ENCODE measurements at places on chromosomes 5 and 9.
A peak's percentile ranks its signal among the peaks of the same experiment; 100 is the strongest.

DNA sequence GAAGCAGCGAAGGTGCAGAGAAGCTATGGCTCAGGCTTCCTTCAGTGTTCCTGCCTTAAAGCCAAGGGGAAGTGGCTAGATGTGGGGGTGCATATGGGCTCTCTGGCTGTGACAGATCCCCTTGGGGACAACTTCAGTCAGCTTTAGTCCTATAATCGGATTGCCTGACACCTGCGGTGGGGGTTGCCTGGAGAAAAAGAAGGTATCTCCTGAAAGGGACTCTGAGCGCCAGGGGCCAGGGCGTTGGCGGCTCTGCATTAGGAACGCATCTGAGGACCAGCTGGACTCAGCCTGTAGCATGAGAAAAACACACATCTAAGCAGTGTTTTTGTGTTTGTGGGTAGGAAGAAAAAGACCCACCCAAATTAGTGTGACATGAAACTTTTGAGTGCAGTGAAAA, 84.3 kb upstream of the OTULINL start:
- no peak for DNase-seq

DNA sequence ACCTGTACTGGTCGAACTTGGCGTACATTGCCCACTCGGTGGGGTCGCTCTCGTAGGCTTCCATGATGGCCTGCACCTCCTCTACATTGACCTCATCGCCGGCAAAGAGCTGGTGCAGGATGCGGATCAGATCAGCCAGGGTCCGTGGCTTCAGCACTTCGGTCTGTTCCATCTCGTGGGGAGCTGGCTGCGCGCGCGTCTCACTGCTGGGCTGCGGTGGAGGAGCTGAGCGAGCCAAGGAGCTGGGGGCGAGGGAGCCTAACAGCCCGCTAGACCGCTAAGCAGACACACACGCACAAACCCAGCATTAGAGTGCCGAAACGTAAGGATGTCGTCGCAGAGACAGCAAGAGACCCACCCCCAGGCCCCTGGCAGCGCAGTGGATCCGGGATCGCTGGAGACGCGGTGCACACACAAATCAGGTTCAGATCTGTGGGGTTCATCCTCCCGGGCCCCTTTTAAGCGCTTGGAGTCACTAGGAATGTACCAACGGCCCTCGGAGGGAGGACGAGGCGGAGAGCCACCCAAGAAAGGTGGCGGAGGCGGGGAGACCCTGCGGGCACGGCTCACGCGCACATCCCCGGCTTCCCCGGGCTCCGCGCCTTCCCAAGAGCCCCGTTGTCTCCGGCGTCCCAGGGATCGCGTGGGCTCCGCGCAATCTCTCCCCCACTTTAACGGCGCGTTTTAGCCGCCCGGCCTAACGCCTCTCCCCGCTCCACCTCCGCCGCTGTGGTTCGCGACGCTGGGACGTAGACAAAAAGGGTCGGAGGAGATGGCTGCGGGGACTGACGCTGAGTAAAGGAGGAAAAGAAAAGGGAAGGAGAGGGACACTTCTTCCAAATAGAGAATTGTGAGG, at the start of gene CDO1:
Gene CDO1 (minus strand): TSS at position 434 of the 856 bp plus-strand sequence. CDS start 262 bp downstream, at position 172.
- DNase-seq = no peak

- DNase-seq = no peak
Observed at GRCh38 chr5:158414780-158415179, 555.8 kb upstream of the CLINT1 start.

- DNase-seq = no peak
Observed at GRCh38 chr5:127216898-127217675, 73.5 kb upstream of the MEGF10 start.

DNA sequence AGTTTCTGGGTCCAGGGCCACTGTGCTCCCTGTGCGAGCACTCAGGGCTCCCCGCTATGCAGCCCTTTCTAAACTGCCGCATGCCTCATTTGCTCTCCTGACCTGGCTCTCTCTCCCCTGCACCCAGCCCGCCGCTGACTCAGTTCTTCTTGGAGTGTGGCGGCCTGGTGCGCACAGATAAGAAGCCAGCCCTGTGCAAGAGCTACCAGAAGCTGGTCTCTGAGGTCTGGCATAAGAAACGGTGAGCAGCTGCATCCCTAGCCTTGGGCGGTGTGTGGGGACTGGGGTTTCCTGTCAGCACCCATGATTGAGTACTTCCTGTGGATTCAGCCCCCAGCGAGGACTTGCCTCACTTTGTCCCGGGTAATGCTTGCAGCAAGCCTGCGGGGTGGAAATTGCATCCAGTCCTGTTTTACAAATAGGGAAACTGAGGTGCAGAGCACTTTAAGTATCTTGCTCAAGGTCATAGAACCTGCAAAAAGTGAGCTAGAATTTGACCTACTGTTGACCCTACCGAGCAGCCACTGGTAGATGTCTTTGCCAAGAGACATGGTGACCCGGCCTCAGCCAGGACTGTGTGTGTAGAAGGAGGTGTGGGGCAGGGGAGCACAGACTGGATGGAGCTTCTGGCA, 27.9 kb downstream of the USP20 start:
- DNase-seq = peak; percentile 57

GRCh38 chr9:112104401-112104800, 70.7 kb downstream of the SUSD1 start:
- no peak for DNase-seq

GRCh38 chr9:94169968-94170367, 85.7 kb downstream of the PTPDC1 start:
- DNase-seq = no peak

DNA sequence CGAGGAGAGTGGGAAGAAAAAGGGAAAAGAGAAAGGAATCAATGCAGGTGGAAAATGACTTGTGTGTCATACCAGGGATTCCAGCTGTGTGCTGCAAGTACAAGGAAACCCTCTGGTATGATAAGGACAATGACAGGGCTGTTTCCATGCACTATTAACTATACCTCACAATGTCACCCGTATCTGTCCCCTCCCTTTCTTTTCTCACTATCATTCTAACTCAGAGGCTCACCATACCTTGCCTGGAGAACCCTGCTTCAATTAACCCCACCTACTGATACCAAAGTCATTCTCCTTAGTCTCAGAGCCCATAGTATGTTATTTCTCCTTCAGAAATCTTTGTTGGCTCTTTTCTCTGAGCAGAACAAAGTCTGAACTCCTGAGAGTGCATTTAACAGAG, 236.2 kb upstream of the NREP start:
- DNase-seq = no peak

- no peak for DNase-seq
Observed at GRCh38 chr5:81838307-81838906, 87.5 kb upstream of the SSBP2 start.

- DNase-seq = no peak
Observed at GRCh38 chr9:126664900-126665643, 51.3 kb downstream of the LMX1B start.

DNA sequence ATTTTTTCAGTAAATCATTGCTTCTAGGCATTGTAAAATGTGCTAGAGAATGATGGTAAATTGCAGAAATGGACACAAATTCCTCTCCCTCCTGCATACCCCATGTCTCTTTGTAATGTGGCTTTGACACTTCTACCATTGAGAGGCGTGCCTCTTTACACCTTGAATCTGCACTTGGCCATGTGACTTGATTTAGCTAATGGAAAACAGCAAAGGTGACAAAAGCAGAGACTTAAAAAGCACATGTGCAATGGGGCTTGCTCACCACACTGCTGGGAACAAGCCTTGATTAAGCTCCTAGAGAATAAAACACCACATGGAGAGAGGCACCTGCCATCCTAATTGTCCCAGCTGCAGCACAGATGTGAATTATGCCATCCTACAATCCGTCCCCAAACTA, 69.9 kb upstream of the NAA35 start:
- no peak for DNase-seq

- DNase-seq = no peak
Observed at GRCh38 chr5:181153814-181154213, 6.4 kb downstream of the OR2V2 start.

GRCh38 chr5:54136516-54137440, 173.6 kb downstream of the ARL15 start:
- DNase-seq = no peak

GRCh38 chr5:28710360-28710759, 1672.0 kb upstream of the CDH9 start:
- DNase-seq = no peak

DNA sequence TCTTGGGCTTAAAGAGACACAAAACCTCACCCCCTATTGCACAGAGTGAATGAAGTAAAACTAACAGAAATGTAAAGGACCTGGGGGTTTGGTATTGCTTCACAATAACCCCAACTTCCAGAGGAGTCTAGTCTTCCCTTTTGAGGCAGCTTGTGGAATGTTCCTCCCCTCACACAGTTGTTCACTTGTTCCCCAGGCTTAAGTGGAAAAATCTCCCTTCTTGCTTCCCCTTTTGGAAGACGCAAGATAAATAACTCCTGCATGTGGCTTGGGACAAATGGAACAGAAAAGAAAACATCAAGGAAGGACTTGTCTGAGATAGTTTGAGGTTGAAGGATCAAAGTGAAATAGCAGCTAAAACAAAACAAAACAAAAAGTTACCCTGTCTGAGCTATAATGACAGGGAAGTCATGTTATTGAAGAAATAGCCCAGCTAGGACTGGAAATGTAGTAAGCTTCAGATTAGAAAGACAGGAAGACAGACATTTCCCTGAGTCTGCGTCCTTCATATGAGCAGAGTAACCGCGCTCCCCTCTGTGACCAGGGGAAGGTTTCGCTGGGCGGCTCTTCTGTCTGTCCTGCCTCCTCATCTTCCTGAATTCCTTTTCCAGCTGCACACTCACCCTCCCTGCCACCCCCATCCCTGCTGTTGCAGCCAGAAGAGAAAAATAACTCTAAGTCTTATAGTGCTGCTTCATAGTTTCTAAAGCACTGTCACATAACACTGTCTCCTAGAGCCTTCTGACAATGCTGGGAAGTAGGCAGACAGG, 8.8 kb downstream of the SPARC start:
- no peak for DNase-seq

- no peak for DNase-seq
Observed at GRCh38 chr5:35172533-35172932, 57.8 kb downstream of the PRLR start.

DNA sequence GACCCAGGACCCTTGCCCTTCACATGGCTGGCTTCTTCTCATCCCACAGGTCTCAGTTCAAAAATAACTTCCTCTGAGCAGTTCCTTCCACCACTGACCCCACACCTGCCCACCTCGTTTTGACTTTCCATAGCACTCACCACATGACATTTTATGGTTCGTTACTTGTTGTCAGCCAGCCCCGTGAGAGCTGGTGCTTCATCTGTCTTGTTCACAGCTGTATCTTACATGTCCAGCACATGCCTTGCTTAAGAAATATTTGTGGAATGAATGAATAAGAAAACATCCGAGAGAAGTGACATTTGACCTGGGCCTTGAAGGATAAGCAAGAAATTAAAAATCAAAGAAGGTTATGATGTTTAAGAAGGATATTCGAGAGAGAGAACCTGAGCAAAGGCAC, 193.9 kb downstream of the RFK start:
- DNase-seq = no peak

GRCh38 chr9:69444021-69444420, 119.0 kb downstream of the ENTREP1 start:
- DNase-seq = no peak

DNA sequence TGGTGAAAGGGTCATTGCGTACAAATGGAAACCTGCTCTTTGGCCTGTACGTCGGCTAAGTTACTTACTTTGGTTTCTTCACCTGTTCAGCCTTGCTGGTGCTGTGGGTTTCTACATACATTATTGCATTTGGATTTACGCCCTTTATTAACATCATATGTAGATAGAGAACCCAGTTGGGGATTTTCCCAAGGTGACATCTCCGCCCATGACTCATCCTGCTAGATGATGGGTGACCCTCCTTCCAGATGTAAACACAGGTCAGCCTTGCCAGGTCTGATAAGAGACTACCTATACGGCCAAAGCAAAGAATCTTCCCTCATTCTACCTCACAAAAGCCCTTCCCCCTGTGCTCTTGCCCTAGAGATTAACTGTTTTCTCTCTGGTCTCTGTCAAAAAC, 360.9 kb downstream of the KDM4C start:
- no peak for DNase-seq

DNA sequence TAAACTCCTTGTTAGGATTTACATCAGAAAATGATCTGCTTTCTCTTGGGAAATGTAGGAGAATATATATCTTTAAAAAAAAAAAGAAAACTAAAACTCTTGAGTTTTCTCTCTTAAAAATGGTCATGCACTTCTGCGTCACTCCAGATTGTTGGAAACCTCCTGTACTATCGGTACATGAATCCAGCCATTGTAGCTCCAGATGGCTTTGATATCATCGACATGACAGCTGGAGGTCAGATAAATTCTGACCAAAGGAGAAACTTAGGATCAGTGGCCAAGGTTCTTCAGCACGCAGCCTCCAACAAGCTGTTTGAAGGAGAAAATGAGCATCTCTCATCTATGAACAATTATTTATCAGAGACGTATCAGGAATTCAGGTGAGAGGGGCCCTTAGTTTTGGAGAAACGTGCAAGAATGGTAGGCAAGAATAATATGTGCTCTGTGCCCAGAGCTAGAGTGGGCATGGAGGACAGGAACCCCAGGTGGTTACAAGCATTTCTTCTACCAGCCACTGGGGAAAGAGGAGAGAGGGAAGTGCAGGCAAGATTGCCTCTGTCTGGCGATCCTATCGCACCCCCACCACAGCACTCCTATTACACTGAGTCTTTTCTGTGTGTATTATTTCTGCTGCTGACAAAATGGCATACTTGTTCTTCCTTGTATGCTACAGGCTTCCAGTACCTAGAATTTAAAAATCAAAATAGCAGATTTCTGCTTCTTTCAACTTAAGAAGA, 41.4 kb upstream of the F2R start:
- DNase-seq = no peak

DNA sequence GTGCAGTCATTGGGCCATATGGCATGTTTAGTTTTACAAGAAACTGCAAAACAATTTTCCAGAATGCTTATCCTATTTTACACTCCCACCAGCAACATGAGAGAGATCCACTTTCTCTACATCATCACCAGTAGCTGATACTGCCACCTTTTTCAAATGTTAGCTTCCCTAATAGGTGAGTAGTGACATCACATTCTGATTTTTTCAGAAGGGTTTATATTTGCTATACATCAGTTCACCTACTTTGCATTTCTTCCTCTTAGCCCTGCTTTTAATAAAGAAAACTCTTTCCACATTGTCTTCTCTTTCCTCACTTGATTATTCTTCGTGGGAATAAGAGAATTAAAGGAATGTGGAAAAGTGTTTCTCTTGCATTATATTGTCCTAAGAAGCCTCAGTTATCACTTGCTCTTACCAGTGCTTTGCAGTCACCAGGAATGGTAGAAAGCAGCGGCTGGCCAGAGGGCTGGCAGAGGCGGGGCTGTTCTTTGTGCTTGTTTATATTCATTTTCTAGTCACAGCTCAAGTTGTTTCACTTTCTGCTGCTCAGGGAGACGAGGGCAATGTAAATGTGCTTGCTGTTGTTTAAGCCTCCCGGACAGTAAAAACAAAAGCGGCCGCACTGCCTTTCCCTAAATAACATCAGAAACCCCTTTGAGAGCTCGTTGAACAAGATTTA, 164.8 kb downstream of the HSD17B3 start:
- DNase-seq = no peak

GRCh38 chr5:115579747-115580173, 22.5 kb downstream of the TICAM2 start:
- no peak for DNase-seq
